ENCODE measurements at places on chromosomes 2 and 18.

GRCh38 chr2:109062145-109062858 is 66.7 kb upstream of the SH3RF3 start:
- no peak for DNase-seq

DNA sequence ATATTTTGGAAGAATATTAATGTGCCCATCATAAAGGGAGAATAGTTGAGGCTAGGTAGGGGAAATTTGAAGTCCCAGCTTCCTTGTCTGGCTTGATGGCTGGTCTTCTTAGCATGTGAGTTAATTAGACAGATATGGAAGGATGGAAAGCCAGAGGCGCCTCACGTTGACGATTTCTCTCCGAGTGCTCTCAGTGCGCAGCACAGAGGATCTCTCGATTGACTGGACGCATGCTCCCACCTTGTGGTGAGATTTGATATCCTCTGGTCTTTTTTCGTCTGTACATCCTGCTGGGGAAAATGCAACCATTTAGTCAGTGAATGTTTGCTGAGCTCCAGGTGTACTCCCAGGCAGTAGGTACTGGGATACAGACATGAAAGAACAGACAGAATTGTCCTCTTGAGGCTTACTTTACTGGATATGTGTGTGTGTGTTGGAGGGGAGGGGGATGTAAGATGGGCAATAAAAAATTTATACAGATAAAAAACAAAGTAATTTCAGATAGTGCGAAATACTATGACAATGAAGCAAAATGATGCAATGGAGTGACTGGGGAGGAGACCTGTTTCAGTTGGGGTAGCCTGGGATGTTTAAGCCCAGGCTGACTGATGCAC is 66.9 kb upstream of the ZNG1B start:
- DNase-seq = no peak

DNA sequence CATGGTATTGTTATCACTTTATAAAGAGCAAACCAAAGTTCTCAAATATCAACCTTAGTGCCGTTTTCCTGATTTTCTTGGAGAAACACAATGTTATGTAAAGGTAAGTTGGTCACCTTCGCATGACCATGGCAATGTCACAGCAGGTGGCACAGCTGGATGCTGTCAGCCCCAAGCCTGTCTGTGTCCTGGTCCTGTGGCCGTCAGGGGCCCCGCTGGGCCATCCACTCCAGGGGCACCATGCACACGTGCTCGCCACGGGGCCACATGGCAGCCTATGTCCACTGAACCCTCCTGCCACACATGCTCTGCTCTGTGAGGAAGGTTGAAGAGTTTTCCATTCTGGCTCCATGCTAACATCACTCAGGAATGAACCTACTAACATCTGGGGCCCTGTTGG is 85.9 kb downstream of the EIPR1 start:
- no peak for DNase-seq

GRCh38 chr2:204234879-204235278 is 298.3 kb downstream of the ICOS start:
- no peak for DNase-seq

GRCh38 chr2:134144081-134144596 is 109.7 kb upstream of the MGAT5 start:
- DNase-seq = no peak

GRCh38 chr2:113216321-113216720 is 42.5 kb downstream of the PSD4 start:
- DNase-seq = peak; percentile 33

DNA sequence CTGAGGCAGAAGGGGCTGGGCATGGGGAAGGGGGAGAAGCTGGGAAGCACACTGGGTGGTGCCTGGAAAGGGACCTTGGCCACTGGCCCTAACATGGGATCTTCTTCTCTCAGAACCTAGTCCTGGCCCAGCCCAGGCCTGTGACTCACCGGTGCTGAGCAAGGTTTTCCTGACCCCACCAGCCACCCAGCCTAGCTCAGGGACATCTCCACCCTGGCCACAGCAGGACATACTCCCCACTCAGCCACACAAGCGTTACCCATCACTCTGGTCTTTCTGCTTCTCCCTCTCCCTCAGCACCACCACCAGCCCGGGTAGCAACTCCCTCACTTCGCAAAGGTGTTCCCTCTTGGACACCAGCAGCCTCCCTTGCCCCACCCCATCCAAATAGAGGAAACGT is 22.8 kb downstream of the TNS1 start:
- DNase-seq = no peak

DNA sequence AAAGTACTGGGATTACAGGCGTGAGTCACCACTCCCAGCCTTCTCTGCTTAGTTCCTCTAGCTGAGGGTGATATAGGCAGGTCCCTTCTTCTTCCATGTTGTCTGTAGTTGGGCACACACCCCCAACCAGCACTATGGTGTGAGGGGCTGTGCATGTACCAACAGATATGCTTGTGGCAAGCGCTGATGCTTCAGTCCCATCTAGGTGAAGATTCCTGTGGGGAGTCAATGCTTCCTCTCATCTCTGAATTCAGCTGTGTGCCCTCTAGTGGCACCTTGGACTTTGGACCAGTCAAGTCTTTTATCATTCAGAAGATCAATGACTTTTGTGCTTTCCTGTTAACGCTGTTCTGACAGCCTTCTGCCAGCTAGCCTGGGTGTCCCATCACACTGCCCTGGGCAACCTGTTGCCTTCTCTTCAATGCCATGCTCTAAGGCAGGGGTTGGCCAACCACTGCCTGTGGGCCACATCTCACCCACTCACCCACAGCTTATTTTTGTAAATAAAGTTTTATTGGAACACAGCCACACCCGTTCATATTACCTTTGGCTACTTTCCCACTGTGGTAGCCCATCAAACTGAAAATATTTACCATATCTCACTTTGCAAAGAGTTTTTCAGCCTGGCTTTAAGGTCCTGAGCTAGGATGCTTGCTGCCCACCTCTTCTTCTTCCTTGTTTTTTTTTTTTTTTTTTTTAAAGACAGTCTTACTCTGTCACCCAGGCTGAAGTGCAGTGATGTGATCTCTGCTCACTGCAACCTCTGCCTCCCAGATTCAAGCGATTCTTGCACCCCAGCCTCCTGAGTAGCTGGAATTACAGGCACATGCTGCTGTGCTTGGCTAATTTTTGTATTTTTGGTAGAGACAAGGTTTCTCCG is 51.0 kb downstream of the NPAS2 start:
- no peak for DNase-seq

- no peak for DNase-seq
Measured at GRCh38 chr2:195477996-195478382, 179.0 kb upstream of the SLC39A10 start.

DNA sequence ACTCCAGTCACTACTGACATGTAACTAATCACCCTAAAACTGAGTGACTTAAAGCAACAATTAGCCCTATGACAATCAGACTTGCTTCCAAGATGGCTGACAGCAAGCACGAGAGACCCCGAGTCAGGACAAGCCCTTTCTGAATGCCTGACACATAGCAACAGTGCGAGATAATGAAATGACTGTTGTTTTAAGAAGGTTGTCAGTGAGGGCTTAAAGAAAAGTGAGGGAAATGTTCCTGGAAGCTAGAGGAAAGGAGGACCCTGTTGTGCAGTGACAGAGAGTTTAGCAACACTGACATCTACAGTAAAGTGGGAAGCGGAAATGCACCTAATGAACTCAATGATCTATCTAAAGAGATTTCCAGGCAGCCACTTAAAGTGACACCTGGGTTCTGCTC is 163.1 kb downstream of the STK39 start:
- no peak for DNase-seq

DNA sequence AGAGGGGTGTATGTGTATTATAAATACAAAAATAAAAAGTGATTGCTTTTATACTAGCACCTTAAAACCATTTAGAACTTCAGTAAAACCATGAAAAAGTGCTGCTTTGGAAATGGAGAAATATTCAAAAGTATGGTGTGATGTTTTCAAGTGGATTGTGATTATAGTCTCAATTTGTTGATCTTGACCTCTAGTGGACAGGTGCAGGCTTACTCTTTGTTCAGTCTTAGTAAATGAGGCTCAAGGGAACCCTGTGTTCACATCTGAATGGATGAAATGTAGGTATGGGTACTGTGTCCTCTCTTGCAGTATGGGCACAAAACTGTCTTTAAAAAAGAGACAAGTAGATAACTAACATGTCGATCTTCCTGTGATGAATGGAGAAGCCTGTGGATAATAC is 145.8 kb downstream of the MCFD2 start:
- DNase-seq = peak; percentile 35

GRCh38 chr2:96771796-96772618 is 11.3 kb downstream of the CNNM4 start:
- no peak for DNase-seq

DNA sequence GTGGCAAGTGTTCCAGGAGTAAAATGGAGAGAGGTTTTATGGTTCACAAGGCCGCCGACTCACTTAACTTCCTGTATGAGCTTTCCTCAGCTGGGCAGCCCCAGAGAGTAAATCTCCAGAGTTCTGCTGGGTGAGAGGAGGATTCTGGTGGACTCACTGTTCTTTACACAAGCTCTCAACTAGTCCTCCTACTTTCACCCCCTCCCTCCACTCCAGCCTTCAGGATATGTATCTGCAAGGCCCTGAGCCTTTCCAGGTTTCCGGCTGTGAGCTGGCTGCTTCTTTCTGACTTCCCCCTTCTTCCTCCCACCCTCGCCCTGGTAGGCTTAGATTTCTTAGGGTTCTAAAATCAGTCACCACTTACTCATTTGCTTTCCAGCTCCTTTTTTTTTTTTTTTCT is 34.0 kb downstream of the EML6 start:
- no peak for DNase-seq

- no peak for DNase-seq
Measured at GRCh38 chr2:147595200-147595599, 249.6 kb upstream of the ACVR2A start.

GRCh38 chr18:77899972-77900754 is 650.5 kb downstream of the GALR1 start:
- DNase-seq = peak; percentile 87

- DNase-seq = no peak
Measured at GRCh38 chr2:235244255-235245220, 249.3 kb upstream of the AGAP1 start.

GRCh38 chr2:217918308-217919024 is 84.3 kb downstream of the TNS1 start:
- no peak for DNase-seq

DNA sequence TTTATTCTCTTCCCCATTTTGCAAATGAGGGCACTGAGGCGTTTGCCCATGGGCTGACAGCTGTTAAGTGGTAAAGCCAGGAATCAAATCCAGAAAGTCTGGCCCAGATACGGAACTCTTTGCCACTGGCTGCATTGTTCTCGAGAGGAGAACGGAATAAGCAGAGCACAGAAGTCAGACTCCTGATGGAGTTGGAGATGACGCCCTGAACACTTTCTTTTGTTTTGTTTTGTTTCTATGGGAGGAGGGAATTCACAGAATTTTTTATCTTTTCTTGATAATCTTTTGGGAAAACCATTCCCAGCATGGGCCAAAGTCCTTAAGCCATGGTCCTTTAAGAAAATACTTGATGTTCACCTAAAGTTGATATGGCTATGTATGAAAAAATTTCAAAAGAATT is 322.2 kb downstream of the RDH14 start:
- no peak for DNase-seq

- DNase-seq = no peak
Measured at GRCh38 chr2:25996844-25997243, 14.5 kb upstream of the KIF3C start.

DNA sequence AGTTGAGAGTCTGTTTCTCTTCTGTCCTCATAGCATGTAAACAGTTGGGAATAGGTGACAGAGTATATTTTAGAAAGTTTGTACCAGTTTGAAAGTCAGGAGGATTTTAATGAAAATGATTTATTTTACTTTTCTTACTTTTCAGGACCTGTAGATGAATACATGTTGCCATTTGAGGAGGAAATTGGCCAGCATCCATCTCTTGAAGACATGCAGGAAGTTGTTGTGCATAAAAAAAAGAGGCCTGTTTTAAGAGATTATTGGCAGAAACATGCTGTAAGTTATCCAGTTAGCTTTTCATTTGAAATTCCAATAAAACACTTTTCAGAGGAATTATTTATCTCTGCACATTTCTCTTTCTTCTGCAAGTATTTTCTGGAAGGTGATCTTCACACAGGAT is 81.1 kb downstream of the ACVR2A start:
- no peak for DNase-seq

GRCh38 chr2:54194761-54195750 is 61.0 kb downstream of the TSPYL6 start:
- no peak for DNase-seq

- DNase-seq = no peak
Measured at GRCh38 chr2:237182422-237183123, 96.9 kb downstream of the COPS8 start.

DNA sequence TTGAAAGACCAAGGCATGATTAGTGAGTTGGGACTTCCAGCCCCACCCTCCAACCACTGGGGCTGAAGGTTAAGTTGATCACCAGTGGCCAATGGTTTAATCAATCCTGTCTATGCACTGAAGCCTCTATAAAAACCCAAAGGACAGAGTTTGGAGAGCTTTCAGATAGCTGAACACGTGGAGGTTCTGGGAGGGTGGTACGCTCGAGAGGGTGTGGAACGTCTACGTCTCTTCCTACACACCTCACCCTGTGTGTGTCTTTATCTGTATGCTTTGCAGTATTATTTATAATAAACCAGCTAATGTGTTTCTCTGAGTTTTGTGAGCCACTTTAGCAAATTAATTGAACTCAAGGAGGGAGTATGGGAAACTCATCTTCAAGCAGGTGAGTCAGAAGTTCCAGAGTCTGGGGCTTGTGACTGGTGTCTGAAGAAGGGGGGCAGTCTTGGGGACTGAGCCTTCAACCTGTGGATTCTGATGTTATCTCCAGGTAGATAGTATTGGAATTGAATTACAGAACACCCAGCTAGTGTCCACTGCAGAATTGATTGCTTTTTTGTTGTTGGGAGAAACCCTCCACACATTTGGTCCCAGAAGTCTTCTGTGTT is 20.3 kb downstream of the ACTR3 start:
- DNase-seq = no peak

DNA sequence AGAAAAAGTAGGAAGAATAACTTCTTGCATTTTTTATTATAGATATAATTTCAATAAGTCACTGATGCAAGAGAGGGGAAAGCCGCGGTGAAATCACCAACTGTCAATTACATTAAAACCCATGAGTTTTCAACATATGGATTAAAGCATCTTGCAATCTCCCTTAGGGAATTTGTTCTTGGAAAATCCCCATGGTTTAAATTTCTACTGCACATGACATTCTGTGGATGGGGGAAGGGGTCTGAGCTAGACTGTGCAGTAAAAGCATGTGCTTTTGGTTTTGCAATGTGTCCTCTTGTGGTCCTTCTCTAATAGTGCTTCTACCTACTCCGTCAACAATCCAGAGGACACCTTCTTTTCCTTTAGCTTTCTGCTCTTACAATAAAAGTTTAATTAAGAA is 894.0 kb downstream of the DCDC2C start:
- DNase-seq = no peak

GRCh38 chr2:150548527-150548926 is 61.1 kb upstream of the RND3 start:
- no peak for DNase-seq

DNA sequence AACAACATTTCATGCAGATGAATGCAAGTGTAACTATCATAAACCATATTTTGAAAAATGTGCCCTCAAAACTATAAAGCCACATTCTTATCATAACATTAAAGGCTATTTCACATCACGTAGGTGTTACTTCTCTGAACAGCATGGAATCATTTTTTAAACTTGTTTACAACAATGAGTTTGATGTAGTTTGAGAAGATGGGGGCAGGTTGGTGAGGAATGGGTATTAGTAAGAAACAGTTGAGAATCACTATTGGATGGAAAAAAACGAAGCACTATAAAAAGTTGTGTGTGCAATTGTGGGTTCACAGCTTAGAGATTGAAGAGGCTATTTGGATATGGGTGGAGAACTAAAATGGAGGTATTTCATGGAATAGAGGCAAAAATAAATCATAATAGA is 569.1 kb downstream of the ARHGAP15 start:
- DNase-seq = no peak

- peak; percentile 75 for DNase-seq
Measured at GRCh38 chr2:29106980-29107388, 8.2 kb upstream of the CLIP4 start.

Measured in NCI-H146 (cell line).